ENCODE measurements at places on chromosomes 3 and 15.

- no peak for DNase-seq
Measured at GRCh38 chr15:66417736-66418135, 31.0 kb downstream of the MAP2K1 start.

DNA sequence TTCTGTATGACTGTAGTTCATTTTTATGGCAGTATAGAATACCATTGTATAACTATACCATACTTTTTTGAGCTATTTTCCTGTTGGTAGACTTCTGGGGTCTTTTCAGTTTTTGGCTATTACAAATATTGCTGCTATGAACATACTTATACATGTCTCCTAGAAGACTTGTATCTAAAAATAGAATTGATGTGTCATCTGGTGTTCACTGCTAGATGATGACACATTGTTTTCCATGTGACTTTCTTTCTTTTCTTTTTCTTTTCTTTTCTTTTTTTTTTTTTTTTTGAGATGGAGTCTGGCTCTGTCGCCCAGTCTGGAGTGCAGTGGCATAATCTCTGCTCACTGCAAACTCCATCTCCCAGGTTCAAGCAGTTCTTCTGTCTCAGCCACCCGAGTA lies 69.8 kb downstream of the SH3GL3 start:
- DNase-seq, result no peak

DNA sequence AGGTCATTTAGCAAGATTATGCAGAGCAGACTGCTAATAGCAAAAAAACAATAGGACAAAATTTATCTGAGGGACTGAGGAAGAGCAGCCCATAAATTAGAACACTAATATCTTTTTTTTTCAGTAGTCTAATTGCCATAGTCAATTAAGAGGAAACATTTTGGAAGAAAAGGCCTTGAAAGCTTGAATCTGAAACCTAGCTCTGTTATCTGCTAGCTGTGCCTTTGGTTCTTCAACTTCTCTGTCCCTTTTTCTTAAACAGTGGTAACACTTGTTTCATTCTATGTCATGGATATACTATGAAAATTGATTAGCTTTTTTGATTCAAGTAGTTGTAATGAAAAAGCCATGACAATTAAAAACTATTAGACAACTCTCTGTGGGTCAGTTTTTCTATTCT lies 1.7 kb downstream of the ATR start:
- no peak for DNase-seq

- peak; percentile 59 for DNase-seq
Measured at GRCh38 chr3:106609666-106610301, 741.0 kb upstream of the CBLB start.

DNA sequence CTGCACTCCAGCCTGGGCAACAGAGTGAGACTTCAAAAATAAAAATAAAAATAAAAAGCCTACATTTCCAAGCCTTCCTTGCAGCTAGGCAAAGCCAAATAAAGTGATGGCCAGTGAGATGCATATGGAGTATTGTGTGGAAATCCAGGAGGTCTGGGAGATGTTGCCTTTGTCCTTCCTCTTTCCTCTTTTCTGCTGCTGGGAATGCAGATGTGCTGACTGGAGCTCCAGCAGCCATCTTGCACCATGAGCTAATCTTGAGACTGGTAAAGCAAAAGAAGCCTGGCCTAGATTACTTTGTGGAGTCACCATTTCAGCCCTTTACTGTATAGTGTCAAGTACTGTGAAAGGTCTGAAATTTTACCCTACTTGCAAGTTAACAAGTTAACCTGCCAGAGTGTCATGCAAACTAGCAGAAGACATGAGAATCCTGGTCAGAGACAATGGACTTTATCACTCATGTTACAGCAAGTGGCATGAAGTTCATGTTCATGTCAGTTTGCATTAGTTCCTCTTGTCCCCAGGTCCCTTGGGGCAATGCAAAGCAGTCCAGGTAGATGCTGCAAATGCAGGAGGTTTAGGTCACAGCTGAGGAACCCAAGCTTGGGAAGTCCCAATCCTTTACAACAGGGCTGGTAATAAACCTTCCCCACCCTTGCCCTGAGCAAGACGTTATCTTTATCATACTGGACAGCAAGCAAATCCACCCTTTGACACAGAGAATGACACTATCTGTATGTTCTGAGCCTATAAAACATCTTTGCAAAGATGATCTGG lies 103.1 kb downstream of the TLE3 start:
- no peak for DNase-seq

- DNase-seq, result no peak
Measured at GRCh38 chr3:110272525-110272924, 799.1 kb upstream of the NECTIN3 start.

DNA sequence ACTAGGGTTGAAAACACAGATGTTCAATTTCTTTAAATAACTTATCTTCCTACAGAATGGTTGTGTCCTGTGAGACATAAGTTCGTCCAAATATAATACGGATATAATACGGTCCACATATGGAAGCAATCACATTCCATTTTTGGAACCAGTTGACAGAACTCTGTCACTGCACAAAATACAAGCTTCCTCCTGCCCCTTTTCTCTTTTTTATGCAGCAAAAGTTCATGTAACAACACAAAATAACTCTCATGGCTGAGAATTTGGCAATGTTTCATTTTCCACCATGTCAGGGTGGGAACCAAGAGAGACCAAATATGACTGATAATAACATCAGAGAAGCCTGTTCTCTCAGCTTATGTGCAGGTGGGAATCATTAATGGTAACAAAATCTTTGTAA lies 158.1 kb upstream of the ZNF385D start:
- no peak for DNase-seq

DNA sequence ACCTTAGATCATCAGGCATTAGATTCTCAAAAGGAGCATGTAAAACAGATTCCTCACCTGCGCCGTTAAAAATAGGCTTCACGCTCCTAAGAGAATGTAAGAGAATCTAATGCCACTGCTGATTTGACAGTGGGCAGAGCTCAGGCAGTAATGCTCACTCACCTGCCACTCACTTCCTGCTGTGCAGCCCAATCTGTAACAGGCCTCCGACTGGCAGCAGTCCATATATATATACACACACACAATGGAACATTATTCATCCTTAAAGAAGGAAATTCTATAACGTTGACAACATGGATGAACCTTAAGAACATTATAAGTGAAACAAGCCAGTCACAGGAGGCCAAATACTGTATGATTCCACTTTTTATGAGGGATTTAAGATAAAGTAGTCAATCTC lies 24.5 kb downstream of the ZNF148 start:
- DNase-seq, result no peak

- DNase-seq, result no peak
Measured at GRCh38 chr15:27091270-27091940, 120.4 kb downstream of the GABRG3 start.

GRCh38 chr3:64463981-64464380 lies 223.8 kb downstream of the ADAMTS9 start:
- no peak for DNase-seq

GRCh38 chr3:72371431-72371830 lies 476.8 kb downstream of the SHQ1 start:
- no peak for DNase-seq

GRCh38 chr3:150106740-150107428 lies 136.2 kb upstream of the PFN2 start:
- DNase-seq, result peak; percentile 45

DNA sequence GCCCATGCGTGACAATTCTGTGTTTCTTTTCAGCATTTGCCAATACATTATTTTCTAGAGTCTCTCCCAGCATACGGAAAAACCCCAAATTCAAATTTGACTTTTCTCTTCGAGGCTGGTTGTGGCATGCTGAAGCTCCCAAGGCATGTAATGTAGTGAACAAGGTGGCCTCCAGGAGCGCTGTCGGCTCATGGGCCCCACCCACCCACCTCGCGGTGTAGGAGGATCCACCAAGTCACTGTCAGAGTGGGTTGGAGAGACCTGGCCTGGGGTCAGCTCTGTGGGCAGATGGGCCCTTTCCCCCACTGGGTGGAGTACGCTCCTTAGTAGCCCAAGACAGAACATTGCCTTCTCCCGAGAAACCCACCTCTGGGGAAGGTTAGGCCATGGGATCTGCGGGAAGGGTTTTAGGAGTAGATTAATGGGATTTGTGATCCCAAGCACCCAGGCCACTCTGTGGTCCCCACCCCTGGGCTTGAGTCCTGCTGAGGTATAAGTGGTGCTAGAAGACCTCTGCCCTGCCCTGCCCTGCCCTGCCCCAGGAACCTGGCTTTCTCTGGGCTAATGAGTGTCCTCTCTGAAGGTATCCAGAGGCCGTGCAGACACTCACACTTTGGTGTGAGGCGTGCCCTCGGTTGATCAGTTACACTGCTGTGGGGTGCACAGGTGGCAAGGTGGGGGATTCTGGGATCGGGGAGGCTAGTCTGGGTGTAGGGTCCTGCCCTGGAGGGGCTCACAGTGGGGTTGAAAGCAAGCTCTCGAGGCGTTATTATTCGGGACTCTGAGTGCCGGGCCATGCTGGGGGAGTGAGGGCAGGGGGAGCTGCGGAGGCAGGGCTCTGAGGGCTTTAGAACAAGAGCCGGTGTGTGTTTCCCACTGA lies 97.9 kb downstream of the APBA2 start:
- peak; percentile 55 for DNase-seq

GRCh38 chr3:87793337-87793877 lies 265.4 kb downstream of the CGGBP1 start:
- peak; percentile 25 for DNase-seq

DNA sequence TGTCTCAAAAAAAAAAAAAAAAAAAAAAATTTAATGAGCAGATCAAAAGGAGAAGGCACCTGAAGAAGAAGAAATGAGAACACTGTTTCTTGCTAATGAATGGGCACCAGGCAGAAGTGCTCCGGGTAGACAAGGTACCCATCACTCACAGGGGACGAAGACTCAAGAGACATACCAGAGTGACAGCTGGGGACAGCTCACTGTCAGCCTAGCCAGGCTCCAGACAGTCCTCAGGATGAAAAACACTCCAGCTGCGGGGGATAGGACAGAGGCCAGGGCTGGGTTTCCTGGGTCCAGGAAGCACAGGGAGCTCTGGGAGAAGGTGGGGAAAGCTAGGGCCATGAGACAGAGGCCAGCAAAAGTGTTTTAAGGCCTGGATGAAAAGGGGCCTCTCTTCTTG lies 48.5 kb upstream of the PARL start:
- no peak for DNase-seq

GRCh38 chr15:96521386-96521785 lies 190.9 kb downstream of the NR2F2 start:
- no peak for DNase-seq

GRCh38 chr3:116001151-116001621 lies 377.9 kb downstream of the GAP43 start:
- DNase-seq, result no peak

GRCh38 chr15:91844928-91845327 lies 8.6 kb upstream of the SLCO3A1 start:
- no peak for DNase-seq

GRCh38 chr15:71011503-71012155 lies 103.6 kb upstream of the THSD4 start:
- peak; percentile 43 for DNase-seq

DNA sequence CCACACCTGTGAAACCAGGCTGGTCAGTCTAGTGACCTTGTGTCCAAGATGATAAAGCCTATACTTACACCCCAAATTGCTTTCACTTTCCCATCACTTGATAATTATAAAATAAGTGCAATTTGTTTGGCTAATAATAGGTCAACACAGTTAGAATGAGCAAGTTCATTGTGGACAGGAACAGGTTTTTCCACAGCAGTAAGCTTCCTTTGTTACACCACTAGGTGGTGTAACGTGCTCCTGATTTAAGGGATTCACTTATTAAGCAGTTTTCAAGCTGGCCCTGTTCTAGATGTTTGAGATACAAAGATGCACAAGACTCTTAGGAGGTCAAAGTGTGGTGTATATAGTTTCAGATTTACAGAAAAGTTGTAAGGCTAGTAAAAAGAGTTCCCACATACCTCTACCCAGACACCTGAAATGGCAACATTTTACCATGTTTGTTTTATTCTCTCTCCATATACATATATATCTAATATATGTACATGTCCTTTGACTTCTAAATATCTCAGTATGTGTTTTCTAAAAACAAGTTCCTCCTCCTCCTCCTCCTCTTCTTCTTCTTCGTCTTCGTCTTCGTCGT lies 6.8 kb upstream of the MFSD1 start:
- DNase-seq, result peak; percentile 47

- DNase-seq, result no peak
Measured at GRCh38 chr3:143118630-143119008, 952 bp upstream of the CHST2 start.

GRCh38 chr3:138127636-138128365 lies 4.4 kb downstream of the A4GNT start:
- no peak for DNase-seq

- no peak for DNase-seq
Measured at GRCh38 chr3:82973791-82974190, 1212.3 kb upstream of the GBE1 start.

DNA sequence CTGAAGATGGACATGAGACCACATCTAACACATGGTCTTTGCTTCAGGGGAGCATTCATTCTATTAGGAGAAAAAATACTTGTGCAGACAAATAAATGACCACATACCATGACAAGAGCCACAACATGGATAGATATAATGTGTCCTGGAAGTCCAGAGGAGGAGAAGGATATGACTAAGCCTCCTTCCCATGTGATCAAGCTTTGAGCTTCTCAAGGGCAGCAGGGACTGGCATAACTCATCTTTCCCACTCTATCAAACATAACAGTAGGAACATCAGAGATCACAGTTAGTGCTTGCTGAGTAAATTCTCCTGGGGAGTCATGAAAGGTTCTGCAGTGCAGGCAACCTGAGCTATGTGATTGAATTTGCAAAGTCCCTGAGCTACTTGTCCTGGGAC lies 86.0 kb upstream of the LPP start:
- no peak for DNase-seq

GRCh38 chr15:41323611-41324010 lies 8.8 kb downstream of the OIP5 start:
- no peak for DNase-seq

DNA sequence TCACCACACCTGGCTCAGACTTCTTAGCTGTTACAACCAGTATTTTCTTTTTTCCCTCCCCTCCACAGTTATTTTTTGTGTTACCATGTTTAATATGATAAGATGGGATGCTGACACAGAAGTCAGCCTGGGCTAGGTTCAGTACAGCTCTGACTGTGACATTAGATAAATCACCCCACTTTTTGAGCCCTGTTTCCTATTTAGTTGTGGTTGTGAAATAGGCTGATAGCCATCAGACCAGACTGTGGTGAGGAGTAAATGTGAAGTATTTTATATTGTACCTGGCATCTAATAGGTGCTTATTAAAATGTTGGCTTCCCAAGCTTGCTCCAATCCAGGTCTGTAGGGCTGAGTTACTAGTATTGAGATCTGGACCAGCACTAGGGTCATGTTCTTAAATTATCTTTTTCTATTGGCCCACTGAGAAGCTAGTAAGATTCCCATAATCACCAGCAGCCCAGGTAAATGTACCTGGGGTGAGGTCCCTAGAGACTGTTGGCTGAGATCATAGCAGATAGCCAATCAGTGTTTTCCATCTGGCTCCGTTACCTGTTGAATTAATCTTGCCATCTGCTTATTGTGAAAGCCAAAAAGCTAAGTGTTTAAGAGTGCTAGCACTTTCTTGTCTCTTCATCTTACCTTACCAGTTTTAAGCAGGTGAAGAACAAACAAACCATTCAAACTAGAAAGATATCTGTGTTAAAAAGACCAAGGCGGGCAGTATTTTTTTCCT lies 61.0 kb downstream of the CCK start:
- no peak for DNase-seq
